ENCODE measurements at places on chromosomes 1 and 21. TPM values are rescaled to one million over a fixed set of nuclear protein-coding genes. Genes with fewer than 3 reads are reported as not detected.

GRCh38 chr21:16913010-16913409 lies 599.8 kb upstream of the CXADR start:
- no peak for DNase-seq

- DNase-seq, result no peak
These were observed 58.6 kb upstream of the CD34 start for GRCh38 chr1:207969528-207969927.

- no peak for DNase-seq
These were observed 44.2 kb downstream of the RAB3B start for GRCh38 chr1:51946300-51946699.

- no peak for DNase-seq
These were observed 64.0 kb downstream of the SAMSN1 start for GRCh38 chr21:14482165-14482564.

- DNase-seq, result no peak
These were observed 2.5 kb downstream of the CGN start for GRCh38 chr1:151513626-151514121.

- DNase-seq, result no peak
These were observed 62.1 kb downstream of the PIK3R3 start for GRCh38 chr1:46070164-46070814.

GRCh38 chr1:235009561-235010306 lies 118.9 kb downstream of the TOMM20 start:
- no peak for DNase-seq

DNA sequence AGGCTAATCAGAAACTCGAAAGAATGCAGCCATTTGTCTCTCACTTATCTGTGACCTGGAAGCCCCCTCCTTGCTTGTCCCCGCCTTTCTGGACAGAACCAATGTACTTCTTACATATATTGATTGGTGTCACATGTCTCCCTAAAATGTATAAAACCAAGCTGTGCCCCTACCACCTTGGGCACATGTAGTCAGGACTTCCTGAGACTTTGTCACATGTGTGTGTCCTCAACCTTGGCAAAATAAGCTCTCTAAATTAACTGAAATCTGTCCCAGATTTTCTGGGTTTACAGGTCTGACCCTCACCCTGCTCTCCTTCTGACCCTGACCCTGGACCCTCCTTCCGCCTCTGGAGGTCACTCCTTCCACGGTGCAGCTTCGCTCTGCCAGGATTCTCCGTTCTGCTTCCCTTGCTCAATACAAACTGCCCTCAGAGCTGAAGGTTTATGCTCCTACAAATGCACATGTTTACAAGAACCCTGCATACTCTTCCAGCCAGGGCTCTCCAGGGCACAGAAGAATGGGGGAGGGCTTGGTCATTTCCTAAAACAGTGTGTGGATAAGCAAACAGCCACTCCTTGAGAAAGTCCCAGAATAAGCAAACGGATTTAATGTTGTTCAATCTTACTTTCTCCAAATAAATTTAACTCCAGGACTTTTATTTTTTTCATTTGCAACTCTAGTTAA lies 160.5 kb downstream of the ACTL8 start:
- no peak for DNase-seq

GRCh38 chr1:1550591-1551432 lies 10.4 kb upstream of the TMEM240 start:
- DNase-seq, result peak; percentile 63

DNA sequence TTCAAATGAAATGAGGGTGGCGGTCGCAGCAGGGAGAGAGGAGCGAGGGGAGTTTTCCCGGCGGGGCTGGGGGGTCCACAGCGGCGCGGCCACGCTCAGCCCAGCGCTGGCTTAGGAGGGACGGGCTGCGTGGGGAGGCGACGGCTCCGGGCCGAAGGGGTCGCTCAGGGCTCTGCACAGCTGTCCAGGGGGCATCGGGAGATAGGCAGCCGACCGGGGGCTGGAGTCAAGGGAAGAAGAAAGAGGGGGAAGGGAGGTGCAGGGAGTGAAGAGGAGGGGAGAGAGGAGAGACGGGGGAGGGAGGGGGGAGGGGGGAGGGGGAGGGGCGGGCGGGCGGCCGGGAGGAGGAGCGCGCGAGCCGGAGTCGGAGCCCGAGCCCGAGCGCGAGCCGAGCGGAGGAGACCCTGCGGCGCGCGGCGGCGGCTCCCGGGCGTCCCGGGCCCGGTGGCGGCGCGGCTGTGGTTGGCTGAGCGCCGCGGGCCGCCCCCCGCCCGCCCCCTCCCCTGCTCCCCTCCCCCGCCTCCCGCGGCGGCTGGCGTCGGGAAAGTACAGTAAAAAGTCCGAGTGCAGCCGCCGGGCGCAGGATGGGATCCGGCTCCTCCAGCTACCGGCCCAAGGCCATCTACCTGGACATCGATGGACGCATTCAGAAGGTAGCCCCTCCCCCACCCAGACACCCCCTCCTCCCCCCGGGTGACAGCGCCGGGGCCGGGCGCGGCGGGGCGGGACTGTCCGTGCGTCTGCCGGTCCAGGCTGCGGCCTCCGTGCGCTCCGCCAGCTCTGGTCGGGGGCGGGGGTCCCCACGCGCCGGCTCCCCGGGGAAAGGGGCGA lies at the start of gene PDE9A:
Gene PDE9A (plus strand): TSS at position 391 of the 831 bp plus-strand sequence. CDS start 194 bp downstream, at position 585.
- peak; percentile 50 for DNase-seq

DNA sequence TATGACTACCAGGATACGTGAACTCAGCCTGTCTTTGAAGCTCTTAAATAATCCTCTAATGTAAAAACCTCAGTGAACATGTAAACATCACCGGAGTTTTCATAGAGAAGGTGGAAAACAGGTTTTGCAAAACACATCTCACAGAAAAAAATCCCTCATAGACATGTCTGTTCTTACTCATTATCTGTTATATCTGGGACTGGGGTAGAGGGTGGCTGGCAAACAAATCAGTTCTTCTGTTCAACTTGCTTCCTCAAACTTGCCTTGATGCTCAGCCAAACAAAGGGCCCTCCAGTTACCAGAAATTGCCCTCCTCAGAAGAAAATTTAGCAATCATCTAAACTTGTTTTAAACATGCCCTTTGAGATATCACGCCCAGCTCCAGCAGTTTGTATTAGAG lies 66.1 kb upstream of the CXADR start:
- DNase-seq, result no peak

GRCh38 chr1:209746451-209747165 lies 9.2 kb upstream of the TRAF3IP3 start:
- DNase-seq, result no peak

DNA sequence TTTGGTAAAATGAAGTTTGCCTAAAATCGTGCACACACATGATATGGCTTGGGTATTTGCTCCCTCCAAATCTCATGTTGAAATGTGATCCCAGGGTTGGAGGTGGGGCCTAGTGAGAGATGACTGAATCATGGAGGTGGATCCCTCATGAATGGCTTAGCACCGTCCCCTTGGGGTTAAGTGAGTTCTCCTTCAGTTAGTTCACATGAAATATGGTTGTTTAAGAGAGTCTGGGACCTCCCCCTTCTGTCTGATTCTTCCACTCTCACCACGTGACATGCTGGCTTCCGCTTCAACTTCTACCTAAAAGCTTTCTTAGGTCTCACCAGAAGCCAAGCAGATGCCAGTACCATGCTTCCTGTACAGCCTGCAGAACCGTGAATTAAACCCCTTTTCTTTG lies 58.4 kb downstream of the SIPA1L2 start:
- DNase-seq, result no peak

GRCh38 chr1:56939209-56939608 lies 26.6 kb downstream of the C8B start:
- no peak for DNase-seq

DNA sequence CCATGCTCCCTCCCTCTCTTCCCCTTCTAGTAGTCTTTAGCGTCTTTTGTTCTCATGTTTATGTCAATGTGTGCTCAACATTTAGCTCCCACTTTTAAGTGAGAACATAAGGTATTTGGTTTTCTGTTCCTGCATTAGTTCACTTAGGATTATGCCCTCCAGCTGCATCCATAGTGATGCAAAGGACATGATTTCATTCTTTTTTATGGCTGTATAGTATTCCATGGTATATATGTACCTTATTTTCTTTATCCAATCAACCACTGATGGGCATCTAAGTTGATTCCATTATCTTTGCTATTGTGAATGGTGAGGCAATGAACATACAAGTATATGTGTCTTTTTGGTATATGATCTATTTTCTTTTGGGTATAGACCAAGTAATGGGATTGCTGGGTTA lies 38.3 kb upstream of the PALMD start:
- DNase-seq, result no peak

GRCh38 chr1:91334856-91335255 lies 69.8 kb downstream of the HFM1 start:
- no peak for DNase-seq

GRCh38 chr1:81547912-81548303 lies 252.8 kb upstream of the ADGRL2 start:
- no peak for DNase-seq

- DNase-seq, result no peak
These were observed 25.0 kb upstream of the POU3F1 start for GRCh38 chr1:38071312-38072256.

DNA sequence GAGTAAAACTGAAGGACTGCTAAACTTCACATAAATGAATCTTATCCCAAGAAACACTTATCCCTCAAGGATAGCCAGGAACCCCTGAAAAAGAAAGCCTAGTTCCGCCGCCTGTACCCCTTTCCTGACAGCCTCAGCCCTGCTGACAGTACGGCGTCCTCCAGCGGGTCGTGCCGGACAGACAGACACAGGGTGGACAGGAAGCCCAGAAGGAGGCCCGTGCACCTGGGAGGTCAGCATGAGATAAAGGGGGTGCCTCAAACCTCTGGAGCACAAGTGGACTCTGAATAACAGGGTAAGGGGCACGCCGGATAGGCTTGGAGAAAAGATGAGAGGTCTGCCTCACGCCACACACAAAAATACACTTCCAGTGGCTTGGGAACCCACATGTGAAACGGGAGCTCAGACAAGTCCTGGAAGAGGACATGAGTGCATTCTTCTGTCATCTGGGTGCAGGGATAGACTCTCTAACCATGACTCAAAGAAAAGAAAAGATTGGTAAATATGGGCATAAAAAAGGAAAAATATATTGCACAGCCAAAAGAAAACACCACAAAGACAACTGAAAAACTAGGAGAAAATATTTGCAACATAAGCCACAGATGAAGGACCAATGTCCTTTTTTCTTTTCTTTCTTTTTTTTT lies 17.3 kb upstream of the ADARB1 start:
- DNase-seq, result no peak

GRCh38 chr1:244335456-244335855 lies 116.3 kb downstream of the ADSS2 start:
- DNase-seq, result no peak

KCNC4 gene
- 4.2 TPM for total RNA-seq

RNU1-2 gene
- 9,391 TPM for total RNA-seq

ZNF362 gene
- 30.1 TPM for total RNA-seq

FAM163A gene
- total RNA-seq, result 0.22 TPM

FOXO6 gene
- 3.6 TPM for total RNA-seq
